ENCODE measurements at places on chromosomes 4 and X. TPM values are rescaled to one million over a fixed set of nuclear protein-coding genes. Genes with fewer than 3 reads are reported as not detected.

DNA sequence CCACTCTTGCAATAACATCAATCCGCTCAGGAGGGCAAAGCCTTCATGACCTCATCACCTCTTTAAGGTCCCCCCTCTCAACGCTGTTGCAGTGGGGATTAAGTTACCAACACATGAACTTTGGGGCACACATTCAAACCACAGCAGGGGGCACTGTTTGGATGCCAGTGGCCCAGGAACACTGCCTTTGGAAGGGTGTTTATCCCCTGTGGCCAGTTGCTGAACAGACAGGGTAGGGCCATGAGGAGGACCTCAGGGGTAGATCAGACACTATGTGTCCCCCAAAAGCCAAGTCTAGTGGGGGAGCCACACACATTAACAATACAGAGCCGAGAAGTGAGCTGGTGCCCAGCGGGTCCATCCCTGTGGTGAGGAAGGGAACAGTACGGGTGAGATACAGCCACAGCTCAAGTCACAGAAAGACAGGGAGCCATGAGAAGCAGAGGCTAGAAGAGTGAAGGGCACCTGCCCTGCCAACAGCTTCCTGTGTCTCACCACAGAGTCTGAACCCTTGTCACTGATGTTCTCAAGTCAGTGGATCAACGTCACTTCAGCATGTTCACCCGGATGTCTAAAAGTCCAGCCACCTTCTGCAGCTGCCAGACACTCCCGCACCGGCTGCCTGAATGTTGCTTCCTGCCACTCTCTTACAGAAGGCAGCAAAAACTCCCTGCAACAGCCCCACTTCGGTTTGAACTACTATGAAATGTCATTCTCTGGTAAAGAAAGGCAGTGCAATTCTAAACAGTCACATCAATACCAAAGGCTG is 19.9 kb upstream of the MXD4 start:
- DNase-seq, result peak; percentile 90

GRCh38 chr4:128600996-128601871 is 208.3 kb upstream of the JADE1 start:
- DNase-seq, result no peak

- no peak for DNase-seq
Measured at GRCh38 chr4:86272669-86273068, 87.2 kb downstream of the MAPK10 start.

Gene CSN1S1
- total RNA-seq, result not detected

DNA sequence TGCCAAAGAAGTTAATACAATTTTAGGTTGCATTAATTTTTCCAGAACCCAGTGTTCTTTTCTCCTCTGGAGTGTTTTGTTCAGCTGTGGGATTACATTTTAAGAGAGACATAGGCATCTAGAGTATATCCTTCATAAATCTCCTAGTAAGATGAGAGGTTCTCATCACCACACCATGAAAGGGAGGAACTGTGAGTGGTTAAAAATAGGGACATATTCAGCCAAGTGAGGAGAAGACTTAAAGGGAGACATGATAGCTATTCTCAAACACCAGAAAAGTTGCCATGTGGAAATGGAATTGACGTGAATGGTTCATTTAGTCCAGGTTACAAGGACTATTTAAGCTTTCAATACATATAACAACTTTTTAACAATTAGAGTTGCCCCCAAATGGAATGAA is 6.5 kb upstream of the MRPL1 start:
- DNase-seq, result no peak

- no peak for DNase-seq
Measured at GRCh38 chr4:151957153-151957552, 196.3 kb upstream of the GATB start.

Gene GPM6B
- not detected for total RNA-seq

GRCh38 chr4:20878806-20879205 is 178.5 kb downstream of the PACRGL start:
- DNase-seq, result no peak

DNA sequence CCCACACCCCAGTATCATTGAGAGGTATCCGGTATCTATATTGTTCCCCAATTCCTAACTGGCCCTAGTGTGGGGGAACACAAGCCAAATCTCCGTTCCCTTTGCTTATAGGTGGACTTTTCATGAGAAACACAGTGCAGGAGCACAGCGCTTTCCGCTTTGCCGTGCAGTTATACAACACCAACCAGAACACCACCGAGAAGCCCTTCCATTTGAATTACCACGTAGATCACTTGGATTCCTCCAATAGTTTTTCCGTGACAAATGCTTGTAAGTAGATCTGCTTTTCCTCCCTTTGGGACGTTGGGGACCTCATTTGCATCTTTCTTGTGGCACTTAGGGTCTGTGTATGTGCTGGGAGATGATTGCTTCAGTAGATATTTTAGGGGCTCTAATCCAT is 1.6 kb downstream of the GRIA3 start:
- no peak for DNase-seq

Gene IDUA
- total RNA-seq, result 67.4 TPM

Gene KIF4A
- total RNA-seq, result 0.22 TPM

DNA sequence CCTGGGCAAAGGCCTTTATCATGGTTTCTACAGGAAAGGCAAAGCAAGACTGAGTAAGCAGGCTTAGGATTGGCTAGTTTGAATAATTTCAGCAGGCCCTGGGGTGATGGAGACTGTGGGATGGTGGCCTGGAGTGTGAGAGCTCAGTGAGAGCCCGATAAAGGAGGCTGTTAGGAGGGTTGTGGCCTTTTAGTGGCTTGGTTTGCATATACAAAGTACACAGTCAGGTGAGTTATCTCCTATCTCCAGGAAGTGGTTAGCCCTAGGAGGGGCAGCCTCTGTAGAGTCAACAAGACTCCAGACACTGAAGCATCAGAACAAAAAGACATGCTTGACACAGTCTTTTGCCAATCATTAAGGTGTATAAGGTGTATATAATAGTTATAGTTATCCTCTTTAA is 157.2 kb downstream of the CFAP299 start:
- peak; percentile 18 for DNase-seq

- DNase-seq, result no peak
Measured at GRCh38 chr4:17094876-17095210, 196.4 kb upstream of the LDB2 start.
